ENCODE measurements at places on chromosomes 6 and 20.
A peak's percentile ranks its signal among the peaks of the same experiment; 100 is the strongest.

- no peak for DNase-seq
These were observed 119.3 kb downstream of the JPH2 start for GRCh38 chr20:44067650-44068081.

DNA sequence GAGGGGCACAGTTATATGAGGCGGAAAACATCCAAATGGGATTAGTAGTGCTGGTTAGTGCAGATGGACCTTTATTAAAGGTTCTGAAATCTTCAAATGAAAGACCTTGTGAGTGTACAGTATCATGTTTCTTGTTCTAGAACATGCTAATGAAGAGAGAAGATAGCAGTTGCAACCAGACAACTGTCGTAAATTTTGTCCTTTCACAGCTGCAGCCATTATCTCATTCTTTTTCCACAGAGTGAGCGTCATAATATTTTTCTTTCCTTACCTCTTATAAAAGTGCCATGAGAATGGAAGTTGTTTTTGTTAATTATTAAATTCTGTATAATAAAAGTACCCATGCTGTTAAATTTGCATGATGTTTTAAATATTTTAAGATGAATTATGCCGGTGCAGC is 4.4 kb upstream of the C6orf163 start:
- no peak for DNase-seq

- DNase-seq, result peak; percentile 25
These were observed 34.8 kb downstream of the SLC35D3 start for GRCh38 chr6:136956590-136957544.

GRCh38 chr6:14767226-14767625 is 478.6 kb upstream of the JARID2 start:
- no peak for DNase-seq

GRCh38 chr6:72622094-72622940 is 453 bp downstream of the KCNQ5 start:
- DNase-seq, result peak; percentile 60

GRCh38 chr6:6581054-6581453 is 7.5 kb upstream of the LY86 start:
- peak; percentile 89 for DNase-seq

- no peak for DNase-seq
These were observed 190.3 kb upstream of the TAB2 start for GRCh38 chr6:149127212-149127611.

- no peak for DNase-seq
These were observed 40.5 kb upstream of the PLN start for GRCh38 chr6:118507636-118508035.

DNA sequence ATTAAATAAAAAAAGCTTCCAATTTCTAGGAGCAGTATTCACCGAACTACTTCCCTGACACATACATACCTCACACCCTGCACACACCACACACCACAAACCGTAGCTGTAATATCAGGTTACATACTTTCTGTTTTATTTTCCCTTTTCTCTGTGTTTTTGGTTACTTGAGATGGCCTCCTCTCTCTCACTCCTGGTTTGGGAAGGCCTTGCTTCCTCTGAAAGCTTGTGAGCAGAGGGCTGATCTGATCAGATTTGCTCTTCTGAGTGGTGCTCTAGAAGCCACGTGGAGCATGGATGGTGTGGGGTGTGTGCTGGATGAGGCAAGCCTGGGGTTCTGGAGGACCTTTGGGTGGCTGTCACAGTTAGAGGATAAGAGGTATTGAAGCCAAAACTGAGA is 20.9 kb downstream of the UTRN start:
- no peak for DNase-seq

GRCh38 chr6:109456111-109456583 is 575 bp upstream of the MICAL1 start:
- peak; percentile 44 for DNase-seq
